ENCODE measurements at places on chromosomes 6 and 20. TPM values are rescaled to one million over a fixed set of nuclear protein-coding genes. Genes with fewer than 3 reads are reported as not detected.

Gene BTNL2
- total RNA-seq, result not detected

Gene SPATA25
- 2.6 TPM for total RNA-seq

- peaks cover 16% of the 10 kb centered on the region for H3K4me1 ChIP-seq
- H3K36me3 ChIP-seq, result no peaks in the 10 kb centered on the region
- H3K27me3 ChIP-seq, result no peaks in the 10 kb centered on the region
- H3K4me3 ChIP-seq, result no peak overlapping the region
- H3K27ac ChIP-seq, result no peak overlapping the region
- peak; percentile 9 for DNase-seq
These were observed 3.9 kb downstream of the NPEPL1 start for GRCh38 chr20:58696411-58696961.

DNA sequence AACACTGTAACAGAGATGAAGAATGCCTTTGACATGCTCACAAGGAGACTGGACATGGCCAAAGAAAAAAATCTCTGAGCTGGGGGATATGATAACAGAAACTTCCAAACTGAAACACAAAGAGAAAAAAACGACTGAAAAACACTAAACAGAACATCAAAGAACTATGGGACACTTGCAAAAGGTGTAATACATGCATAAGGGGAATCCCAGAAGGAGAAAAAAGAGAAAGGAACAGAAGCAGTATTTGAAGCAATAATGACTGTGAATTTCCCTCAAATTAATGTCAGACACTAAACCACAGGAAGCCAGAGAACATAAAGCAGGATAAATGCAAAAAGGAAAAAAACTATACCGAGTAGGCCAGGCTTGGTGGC lies 117.4 kb upstream of the ARID1B start:
- H3K4me3 ChIP-seq, result no peak overlapping the region
- no peaks in the 10 kb centered on the region for H3K27me3 ChIP-seq
- no peak for DNase-seq
- peaks cover 7% of the 10 kb centered on the region for H3K4me1 ChIP-seq
- H3K27ac ChIP-seq, result no peak overlapping the region

- no peak for DNase-seq
- no peaks in the 10 kb centered on the region for H3K4me1 ChIP-seq
- H3K27me3 ChIP-seq, result peaks cover 32% of the 10 kb centered on the region
These were observed 116.0 kb downstream of the TRIM27 start for GRCh38 chr6:28807682-28808280.

- no peak within 1 kb of the TSS for H3K4me3 ChIP-seq
- no peaks in the 10 kb centered on the region for H3K36me3 ChIP-seq
- peaks cover 6% of the 10 kb centered on the region for H3K27me3 ChIP-seq
- peaks cover 13% of the 10 kb centered on the region for H3K4me1 ChIP-seq
- DNase-seq, result peak; percentile 18
These were observed at the start of gene CLVS2 for GRCh38 chr6:122995921-122996793. TSS of gene CLVS2 (plus strand) at chr6:122996235. CDS start at chr6:122997778, 1,543 bp downstream.

DNA sequence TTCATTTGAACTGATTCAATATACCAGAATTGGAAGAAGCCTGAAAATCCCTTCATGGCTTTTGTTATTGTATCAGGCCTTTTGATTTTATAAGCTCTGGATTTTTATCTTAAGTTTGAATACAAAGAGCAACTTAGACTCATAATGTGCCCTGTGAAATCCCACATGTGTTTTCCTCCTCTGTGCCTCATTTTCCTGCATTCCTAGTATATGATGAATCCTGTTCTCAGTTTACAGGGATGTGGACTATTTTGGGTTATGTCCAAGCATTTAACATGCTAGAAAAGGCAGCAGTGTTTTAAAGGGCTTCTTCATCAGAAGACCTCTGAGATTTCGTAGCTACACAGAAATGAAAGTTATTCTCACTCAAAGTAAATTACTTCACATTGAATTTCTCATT lies 455.0 kb downstream of the RFPL4B start:
- H3K36me3 ChIP-seq, result no peaks in the 10 kb centered on the region
- no peaks in the 10 kb centered on the region for H3K27me3 ChIP-seq
- H3K27ac ChIP-seq, result no peak overlapping the region

All from body of pancreas (tissue), 4 donors.